ENCODE measurements at places on chromosomes 4 and X.

- DNase-seq: no peak
These were observed 59.6 kb downstream of the DCX start for GRCh38 chrX:111352424-111352823.

GRCh38 chr4:61520166-61520565 lies 320.0 kb downstream of the ADGRL3 start:
- DNase-seq: no peak

DNA sequence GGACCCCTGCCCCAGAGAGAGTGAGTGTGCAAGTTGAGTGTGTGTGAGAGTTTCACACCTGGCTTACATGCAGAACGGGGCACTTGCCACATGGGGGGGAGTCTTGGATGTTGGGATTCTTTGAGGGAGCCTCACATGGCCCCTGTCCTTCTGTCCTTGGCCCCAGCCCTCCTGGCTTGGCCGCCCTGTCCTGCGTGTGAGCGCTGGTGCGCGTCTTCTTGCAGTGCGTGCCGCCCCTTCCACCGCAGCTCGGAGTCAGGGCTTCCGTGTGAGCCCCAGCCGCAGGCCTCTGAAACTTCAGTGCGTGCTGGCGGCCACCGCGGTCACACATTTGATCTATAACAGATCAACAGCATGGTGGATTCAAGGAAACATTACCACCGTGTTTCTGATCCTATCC lies 30.1 kb upstream of the HGFAC start:
- DNase-seq: no peak

- DNase-seq: no peak
These were observed 483.8 kb downstream of the AFF2 start for GRCh38 chrX:148984238-148984637.

DNA sequence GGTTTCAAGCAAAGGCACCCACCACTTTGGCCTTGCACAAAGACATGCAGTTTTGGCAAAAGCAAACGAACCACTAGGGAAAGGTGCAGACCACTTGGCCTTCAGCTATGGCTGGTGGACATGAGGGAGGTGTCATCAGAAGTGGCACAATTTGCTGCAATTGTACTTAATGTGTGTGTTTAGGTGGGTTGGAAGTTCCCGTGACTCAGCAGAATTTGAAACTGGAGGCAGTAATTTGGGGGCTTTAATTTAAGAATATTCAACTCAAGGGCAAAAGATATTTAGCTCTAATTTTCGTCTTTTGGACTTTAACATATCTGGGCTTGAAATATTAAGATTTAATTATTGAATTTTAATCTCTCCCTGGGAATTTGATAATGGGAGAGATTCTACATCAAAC lies 115.6 kb upstream of the NOCT start:
- no peak for DNase-seq
